ENCODE measurements at places on chromosomes 6 and 20. TPM values are rescaled to one million over a fixed set of nuclear protein-coding genes. Genes with fewer than 3 reads are reported as not detected.

The ARMC2 gene
- total RNA-seq, result 3.6 TPM

The ARMC12 gene
- 0.62 TPM for total RNA-seq

The COL9A3 gene
- total RNA-seq, result 27.1 TPM

The IGF2R gene
- total RNA-seq, result 66.6 TPM

The C20orf204 gene
- total RNA-seq, result 0.84 TPM

The MUCL3 gene
- total RNA-seq, result not detected

The EFCAB8 gene
- total RNA-seq, result 0.22 TPM

The ECT2L gene
- 0.09 TPM for total RNA-seq

The SIRPD gene
- not detected for total RNA-seq

The EGFL8 gene
- 28.9 TPM for total RNA-seq

The CENPQ gene
- total RNA-seq, result 6.3 TPM

The B4GALT5 gene
- total RNA-seq, result 18.4 TPM

The MDFI gene
- 77.4 TPM for total RNA-seq

The OR12D2 gene
- total RNA-seq, result not detected

The GHRH gene
- not detected for total RNA-seq

The ADGRF5 gene
- 28.5 TPM for total RNA-seq

The GABRR2 gene
- total RNA-seq, result 0.53 TPM

The CCR6 gene
- total RNA-seq, result not detected

The THEMIS gene
- not detected for total RNA-seq

The SAMD5 gene
- 2.2 TPM for total RNA-seq

The SLC2A4RG gene
- 58.2 TPM for total RNA-seq

The TRAPPC3L gene
- 0.09 TPM for total RNA-seq

The PPP1R16B gene
- total RNA-seq, result 5.5 TPM

The C6orf58 gene
- 0.09 TPM for total RNA-seq

The EEF1A2 gene
- 330 TPM for total RNA-seq

The MRAP2 gene
- 30.6 TPM for total RNA-seq

The MICA gene
- 13.0 TPM for total RNA-seq

The RNF182 gene
- 0.53 TPM for total RNA-seq

The SNAI1 gene
- total RNA-seq, result 3.8 TPM

The NRN1 gene
- 23.9 TPM for total RNA-seq

The GMPR gene
- total RNA-seq, result 27.0 TPM

The SSTR4 gene
- total RNA-seq, result not detected

The C6orf132 gene
- total RNA-seq, result 0.53 TPM

The DEFB121 gene
- not detected for total RNA-seq

Data from muscle of leg (tissue), 16 donors.